ENCODE measurements at places on chromosomes 4 and X.

DNA sequence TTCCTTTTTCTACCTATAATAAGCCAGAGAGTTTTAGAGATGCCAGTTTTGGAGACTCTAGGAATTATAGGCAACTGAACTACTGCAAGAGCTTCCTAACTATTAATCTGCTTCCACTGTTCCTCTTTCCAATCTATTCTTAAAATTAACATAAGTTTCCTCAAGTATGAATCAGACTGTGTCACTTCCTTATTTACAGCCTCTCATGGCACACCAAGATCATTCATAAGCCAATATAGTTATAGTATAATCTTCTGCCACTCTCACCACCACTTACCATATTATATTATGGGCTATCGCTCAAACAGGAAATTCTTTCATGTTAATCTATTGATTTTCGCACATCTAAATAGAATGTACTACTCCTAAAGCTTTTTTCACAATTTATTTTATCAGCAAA, 383.5 kb downstream of the STPG2 start:
- no peak for DNase-seq

- peak; percentile 93 for DNase-seq
Observed at GRCh38 chr4:146333187-146333894, 119.0 kb downstream of the REELD1 start.

- DNase-seq: no peak
Observed at GRCh38 chr4:40493160-40493559, 136.5 kb downstream of the RBM47 start.

DNA sequence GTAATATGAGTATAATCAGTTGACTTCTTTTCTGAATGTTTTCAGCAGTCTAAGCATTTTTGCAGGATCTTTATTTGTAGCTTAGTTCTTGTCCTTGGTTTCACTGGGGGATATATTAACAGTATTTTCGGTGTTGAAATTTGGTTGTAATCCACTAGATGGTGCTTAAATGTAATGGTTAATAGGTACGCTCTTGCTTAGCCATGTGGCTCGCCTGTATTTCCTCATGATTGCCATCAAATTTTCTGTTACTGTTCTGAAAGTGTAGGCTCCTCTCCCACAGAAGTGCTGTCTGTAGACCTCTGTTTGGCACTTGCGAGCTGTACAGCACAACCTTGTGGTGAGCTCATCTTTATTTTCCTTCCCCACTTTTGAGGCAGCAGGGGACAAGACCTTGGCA, 3.9 kb upstream of the FAAH2 start:
- DNase-seq: no peak

- no peak for DNase-seq
Observed at GRCh38 chrX:123876177-123876576, 16.3 kb downstream of the XIAP start.

All from astrocyte of the spinal cord (primary cell).